ENCODE measurements at places on chromosomes 5 and 9.

- no peak for DNase-seq
Observed at GRCh38 chr9:109627042-109627441, 128.9 kb upstream of the PTPN3 start.

GRCh38 chr5:128009403-128009802, 74.2 kb upstream of the SLC12A2 start:
- DNase-seq = no peak

DNA sequence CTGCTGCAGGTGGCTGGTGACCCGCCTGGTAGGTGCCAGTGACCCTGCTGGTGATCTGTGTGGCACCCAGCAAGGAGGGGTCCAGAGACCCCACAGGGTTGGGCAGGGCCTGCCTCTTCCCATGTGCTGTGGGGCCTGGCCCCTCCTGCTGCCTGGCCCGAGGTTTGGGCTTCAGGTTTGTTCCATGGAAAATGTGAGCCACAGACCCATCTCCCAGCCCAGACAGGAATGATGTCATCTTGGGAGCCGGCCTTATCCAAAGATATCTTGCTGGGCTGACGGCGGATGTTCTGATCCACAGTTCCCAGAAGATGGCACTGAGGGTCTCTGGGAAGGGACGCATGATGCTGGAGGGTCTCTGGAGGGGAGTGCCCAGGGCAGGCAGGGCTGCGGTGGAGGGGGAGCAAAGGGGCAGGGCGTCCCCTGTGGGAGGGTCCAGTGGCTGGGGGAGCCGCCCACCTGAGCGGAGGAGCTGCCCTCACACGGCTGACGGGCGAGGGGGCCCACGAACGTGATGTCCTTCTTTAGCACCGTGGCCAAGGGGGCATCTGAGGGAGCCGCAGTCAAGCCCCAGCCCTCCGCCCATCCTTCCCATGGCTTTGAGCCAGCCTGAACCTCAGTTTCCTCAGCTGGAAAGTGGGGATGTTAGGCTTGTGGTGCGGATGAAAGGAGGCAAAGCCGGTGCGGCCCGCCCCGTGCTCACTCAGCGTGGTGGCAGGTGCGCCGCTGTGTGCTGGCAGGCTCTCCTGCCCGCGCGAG, 68.1 kb downstream of the COL5A1 start:
- no peak for DNase-seq

GRCh38 chr5:122367456-122367855, 55.4 kb downstream of the SNCAIP start:
- no peak for DNase-seq

GRCh38 chr5:147403651-147404640, 105.9 kb downstream of the DPYSL3 start:
- DNase-seq = peak; percentile 41

DNA sequence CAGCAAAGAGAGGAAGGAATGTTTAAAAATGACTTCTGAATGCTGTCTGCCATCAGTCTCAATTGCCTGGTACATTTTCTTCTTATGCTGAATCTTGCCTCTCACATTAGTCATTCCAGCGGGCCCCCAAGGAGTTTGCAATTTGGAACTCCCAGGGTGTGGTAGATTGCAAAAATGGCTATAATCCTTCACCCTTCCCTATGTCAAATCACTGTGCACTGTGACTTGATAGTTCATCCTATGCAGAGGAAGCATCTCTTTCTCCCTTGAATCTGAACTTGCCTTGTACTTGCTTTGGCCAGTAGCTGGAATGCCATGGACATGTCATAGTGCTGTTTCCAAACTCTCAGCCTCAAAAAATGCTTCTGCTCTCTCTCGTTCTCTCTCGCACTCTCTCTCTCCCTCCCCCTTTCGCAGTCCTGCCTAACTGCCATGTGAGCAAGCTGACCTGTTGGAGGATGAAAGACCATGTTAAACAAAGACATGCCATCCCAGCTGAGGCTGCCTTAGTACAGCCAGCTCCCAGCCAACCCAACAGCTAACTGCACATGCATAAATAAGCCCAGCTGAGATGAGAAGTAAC, 284.0 kb upstream of the TLE4 start:
- no peak for DNase-seq

DNA sequence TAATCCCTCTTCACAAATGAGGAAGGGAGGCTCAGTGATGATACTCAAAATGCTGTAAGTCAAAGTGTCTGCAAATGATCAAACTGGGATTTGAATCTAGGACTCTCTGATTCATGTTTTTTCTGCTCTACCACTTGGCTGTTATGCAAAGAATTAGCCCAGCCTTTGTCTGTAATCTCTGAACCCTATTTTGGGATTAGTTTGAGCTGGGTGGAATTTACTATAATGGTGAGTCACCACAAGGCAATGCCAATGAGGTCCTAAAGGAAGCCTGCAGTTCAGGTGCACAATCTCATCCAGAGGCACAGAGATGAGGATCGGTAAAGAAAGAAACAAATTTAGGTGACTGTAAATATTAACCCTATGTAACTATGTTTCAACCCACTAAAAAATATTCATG, 29.2 kb downstream of the RFK start:
- DNase-seq = no peak

- no peak for DNase-seq
Observed at GRCh38 chr9:104322596-104322995, 181.5 kb upstream of the OR13F1 start.

DNA sequence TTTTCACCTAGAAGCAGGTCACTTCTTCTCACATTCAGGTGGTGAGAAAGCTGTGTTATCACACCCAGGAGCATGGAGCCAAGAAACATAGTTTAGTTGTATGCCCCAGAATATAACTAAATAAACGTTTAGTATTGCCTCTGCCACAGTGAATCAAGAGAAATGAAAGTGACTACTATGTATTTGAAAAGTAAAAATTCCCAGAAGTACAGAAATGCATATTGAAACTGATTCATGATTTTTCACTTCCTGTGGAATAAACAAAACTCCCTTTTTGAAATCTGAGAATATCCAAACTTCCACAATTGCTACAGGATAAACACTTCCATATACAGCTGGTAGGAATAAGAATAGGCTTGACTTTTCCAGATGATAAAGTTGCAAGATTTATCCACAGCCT, 15.3 kb upstream of the NINJ1 start:
- DNase-seq = no peak

GRCh38 chr9:85155352-85155751, 485.8 kb downstream of the NTRK2 start:
- no peak for DNase-seq

DNA sequence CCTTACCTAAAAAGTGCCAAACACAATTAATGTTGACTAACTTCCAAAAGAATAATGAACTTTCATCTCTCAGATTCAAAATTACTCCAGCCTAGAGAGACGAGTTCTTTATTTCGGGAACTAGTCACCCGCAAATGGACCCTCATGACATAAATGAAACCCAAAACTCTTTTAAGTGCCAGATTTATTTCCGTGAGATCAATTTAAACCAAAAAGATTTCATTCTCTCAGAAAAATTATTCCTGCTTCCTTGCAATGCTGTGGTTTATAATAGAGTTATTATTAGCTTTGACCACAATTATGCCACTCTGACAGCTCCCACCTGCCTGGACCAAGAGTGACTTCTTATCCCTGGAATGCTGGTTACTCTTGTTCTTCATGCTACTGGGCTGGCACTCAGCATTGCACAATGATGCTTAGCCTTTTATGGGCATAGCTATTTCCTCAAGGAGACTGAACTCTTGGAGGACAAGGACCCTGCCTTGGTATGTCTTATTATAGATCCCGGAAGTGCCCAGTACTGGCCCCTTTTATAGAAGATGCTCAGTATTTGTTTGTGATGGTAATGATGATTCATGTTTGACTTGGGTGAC, 183.5 kb downstream of the SNX18 start:
- DNase-seq = peak; percentile 92

- DNase-seq = no peak
Observed at GRCh38 chr5:109566361-109566760, 123.4 kb upstream of the MAN2A1 start.

GRCh38 chr9:17551023-17551422, 27.8 kb upstream of the SH3GL2 start:
- no peak for DNase-seq

- DNase-seq = no peak
Observed at GRCh38 chr5:83440826-83441225, 30.7 kb upstream of the VCAN start.

GRCh38 chr9:70600506-70600905, 186.0 kb upstream of the KLF9 start:
- no peak for DNase-seq

DNA sequence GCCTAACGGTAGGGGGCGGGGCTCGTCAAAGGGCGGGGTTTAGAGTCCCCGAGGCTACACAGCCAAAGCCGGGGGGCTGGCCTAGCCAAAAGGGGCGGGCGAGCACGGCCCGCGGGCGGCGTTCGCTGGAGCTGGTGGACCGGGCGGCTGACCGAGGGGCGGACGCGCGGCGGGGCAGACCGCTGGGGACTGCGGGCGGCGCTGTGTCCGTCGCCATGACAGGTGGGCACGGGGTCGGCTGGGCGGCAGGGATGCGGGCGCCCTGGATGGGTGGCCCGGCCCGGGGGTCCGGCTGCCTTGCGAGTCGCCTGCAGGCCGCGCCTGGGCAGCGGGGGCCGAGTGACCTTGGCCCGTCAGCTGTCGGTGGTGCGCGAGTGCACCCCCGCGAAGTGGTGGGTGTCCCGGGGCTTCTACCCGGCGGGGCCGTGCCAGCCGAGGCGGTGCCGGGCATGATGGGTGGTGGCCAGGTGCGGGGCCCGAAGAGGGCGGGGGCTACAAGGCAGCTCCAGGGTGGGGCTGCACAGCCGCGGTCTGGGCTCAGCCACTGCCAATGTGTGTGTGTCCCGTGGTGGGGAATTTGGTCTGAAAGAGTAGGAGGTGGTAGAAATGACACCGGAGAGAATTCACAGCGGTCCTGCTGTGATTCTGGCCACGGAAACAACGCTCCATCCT, at the start of gene CARD19:
Gene CARD19, plus strand, starts transcription at position 87 of the 672 bp plus-strand sequence. Its CDS starts 129 bp downstream, at position 216.
- DNase-seq = no peak

- no peak for DNase-seq
Observed at GRCh38 chr9:32385885-32386283, 1.4 kb downstream of the ACO1 start.

- DNase-seq = no peak
Observed at GRCh38 chr9:29241320-29241719, 1668.0 kb upstream of the C9orf72 start.

- DNase-seq = no peak
Observed at GRCh38 chr5:53971551-53971950, 338.8 kb downstream of the ARL15 start.

GRCh38 chr5:168172760-168173223, 118.7 kb upstream of the WWC1 start:
- no peak for DNase-seq

DNA sequence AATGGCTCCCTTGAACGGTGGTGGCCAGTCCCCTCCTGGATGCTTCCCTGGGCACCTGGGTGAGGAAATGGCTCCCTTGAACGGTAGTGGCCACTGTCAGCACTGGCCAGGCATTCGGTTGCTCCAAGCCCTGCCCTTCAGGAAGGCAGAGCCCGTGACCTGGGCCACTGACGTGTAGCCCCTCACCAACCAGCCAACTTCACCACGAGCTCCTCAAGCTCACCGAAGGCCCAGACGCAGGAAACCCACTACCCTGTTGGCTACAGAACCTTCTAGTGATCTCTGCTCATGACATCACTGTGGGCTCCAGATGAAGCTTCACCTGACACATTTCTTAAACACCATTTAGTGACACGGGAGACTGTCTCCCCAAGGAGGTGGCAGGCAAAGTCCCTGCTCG, 9.2 kb downstream of the SLC6A3 start:
- DNase-seq = no peak

GRCh38 chr5:29197631-29198454, 1995.6 kb upstream of the CDH6 start:
- peak; percentile 57 for DNase-seq

- no peak for DNase-seq
Observed at GRCh38 chr9:120676767-120677402, 37.4 kb downstream of the MEGF9 start.

DNA sequence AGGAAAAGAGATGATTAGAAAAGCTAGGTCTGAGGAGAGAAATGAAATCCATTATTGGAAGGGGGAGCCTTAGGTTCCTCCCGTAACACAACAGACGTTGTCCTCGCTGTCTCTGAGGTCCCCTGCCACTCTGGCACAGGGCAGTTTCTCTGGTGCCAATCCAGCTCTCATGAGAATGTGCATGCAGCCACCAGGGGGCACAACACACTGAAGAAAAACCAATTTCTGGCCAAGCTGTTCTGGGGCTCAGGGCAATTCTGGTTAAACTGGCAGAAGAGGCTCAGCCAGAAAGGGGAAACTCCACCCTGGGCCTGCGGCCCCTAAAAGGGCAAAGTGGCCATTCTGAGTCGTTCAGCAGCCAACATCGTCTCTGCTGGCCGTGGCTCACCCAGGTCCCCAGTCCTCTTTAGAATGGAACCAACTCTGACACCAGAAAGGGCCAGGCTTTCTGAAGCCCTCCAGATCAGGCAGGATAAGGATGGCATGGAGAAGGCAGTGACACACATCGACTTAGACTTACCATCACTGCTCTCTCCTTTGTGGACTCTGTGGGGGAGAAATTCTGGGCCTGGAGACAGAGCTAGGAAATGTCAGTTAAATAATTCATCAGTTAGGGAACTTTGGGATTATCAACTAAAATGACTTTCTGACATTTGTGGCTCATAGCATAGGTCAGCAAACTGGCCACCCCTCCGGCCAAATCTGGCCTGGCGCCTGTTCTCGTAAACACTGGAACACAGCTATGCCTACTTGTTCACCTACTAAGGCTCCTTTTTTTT, 58.5 kb upstream of the GOLPH3 start:
- peak; percentile 86 for DNase-seq

DNA sequence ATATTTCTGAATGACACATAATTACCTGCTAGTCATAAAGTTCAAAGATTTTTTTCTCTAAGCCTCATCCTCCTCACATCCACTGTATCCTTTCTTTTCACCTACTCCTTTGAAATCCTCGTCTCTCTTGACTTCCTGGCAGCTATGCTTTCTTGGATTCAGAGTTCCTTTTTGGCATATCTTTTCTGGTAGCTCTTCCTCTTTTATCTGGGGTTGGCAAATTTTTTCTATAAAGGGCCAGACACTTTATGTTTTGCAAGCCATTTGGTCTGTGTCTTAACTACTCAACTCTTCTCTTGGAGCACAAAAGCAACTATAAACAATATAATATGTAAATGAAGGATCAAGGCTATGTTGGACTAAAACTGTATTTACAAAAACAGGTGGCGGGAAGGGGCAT, 197.5 kb downstream of the KIAA0825 start:
- DNase-seq = no peak

- no peak for DNase-seq
Observed at GRCh38 chr9:130917168-130917960, 20.8 kb upstream of the QRFP start.

DNA sequence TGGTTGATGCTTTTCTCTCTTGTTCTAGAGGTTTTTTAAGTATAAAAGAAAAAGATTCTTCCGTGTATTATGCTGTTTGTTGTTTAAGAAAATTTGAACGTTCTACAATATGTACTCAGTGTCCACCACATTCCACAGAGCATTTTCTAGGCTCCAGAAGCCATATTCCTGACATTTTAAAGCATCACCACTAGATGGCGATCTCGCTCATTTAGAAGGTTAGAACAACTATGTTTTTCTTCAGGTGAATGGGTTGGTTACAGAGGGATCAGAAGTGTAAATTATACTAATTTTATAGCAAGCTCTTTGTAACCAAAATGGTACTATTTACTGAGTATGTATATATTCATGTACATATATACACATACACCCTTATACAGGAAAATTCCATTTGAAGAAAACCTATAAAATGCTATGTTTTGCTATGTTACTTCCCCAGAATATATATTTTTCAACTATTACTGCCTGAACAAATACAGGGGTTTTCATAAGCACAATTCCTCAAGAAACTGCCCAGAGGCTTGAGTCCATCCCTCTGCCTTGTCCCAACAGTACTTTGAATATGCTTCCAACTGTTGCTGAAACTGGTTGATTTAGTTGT, 284.3 kb downstream of the CCDC171 start:
- peak; percentile 23 for DNase-seq
